Activated CD4-positive, alpha-beta T cell treated with anti-CD3 and anti-CD28 coated beads for 36 hours (primary cell): ENCODE measurements at places on chromosomes 3 and 15.

DNA sequence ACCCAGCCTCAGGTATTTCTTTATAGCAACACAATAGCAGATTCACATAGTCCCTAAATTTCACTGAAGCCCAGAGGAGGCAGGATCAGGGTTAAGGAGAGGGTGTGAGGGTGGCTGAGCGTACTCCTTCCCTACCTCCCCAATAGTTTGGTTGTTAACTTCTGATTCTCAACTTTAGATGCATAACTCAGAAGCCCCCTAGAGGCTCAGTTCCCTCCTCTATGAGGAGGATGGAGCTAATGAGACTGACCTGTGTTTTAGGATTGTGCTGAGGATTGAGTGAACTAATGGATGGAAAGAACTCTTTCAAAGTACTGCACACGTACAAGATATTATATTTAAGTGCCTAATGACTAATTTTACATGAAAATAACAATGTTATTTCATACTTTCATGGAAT lies 249.3 kb upstream of the SOX14 start:
- no peak for DNase-seq
- no peaks in the 10 kb centered on the region for H3K4me1 ChIP-seq
- H3K4me3 ChIP-seq = no peak overlapping the region
- no peaks in the 10 kb centered on the region for H3K27me3 ChIP-seq
- no peaks in the 10 kb centered on the region for H3K36me3 ChIP-seq

- DNase-seq = no peak
- H3K27me3 ChIP-seq = peaks cover 11% of the 10 kb centered on the region
- H3K4me1 ChIP-seq = peaks cover 12% of the 10 kb centered on the region
- no peak overlapping the region for H3K27ac ChIP-seq
Measured at GRCh38 chr3:186004671-186005070, 66.9 kb upstream of the TRA2B start.

GRCh38 chr3:24344784-24345439 lies 149.7 kb downstream of the THRB start:
- DNase-seq = no peak
- H3K36me3 ChIP-seq = no peaks in the 10 kb centered on the region

DNA sequence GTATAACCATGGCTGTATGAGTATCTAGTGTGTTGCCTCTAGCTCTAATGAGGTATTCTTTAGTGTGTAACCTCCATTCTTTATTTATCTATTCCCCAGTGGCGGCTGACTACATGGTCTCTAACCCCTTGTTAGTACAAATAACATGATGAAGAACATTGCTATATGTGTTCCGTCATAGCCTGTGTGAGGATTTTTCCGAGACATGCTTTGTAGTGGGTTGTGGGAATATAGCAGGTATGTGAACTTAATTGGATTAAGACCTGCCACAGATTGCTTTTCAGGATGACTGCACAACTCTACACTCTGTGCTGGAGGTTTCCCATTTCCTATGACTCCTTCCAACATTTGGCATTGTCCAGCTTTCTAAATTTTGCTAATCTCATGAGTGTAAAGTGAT lies 563.4 kb downstream of the ROBO1 start:
- no peak for DNase-seq

GRCh38 chr15:62758126-62758951 lies 284.2 kb upstream of the TPM1 start:
- no peak overlapping the region for H3K4me3 ChIP-seq
- H3K27ac ChIP-seq = no peak overlapping the region
- H3K36me3 ChIP-seq = no peaks in the 10 kb centered on the region
- H3K4me1 ChIP-seq = no peaks in the 10 kb centered on the region
- no peaks in the 10 kb centered on the region for H3K27me3 ChIP-seq

DNA sequence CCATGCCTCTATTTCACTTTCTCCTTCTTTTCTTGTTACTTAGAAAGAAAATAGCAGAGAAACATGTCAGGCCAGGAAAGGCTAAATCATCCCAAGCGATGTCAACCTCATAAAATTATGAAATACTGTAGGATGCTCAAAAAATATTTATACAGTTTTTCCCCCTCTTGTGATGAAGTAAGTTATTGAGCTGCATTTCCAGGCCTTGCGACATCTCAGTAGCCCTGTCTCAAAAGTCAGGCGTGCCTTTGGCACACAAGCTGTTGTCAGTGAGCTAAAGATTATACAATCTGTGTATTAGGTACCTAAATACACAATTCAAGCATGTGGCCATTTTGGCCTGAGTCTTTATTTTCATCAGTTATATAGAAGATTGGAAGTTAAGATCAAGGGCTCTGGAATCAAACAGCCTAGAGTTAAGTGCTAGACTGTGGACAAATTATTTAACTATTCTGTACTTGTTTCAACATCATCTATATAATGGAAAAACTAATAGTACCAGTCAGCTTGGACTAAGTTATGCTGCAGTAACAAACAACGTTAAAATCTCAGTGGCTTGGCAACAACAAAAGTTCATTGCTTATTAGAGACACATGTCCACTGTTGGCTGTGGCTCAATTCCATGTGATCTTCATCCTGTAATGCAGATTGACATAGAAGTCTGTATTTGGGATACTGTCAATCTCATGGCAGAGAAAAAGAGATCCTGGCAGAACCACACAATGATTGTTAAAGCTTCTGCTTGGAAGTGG lies 406.4 kb upstream of the PROK2 start:
- no peak for DNase-seq
- no peaks in the 10 kb centered on the region for H3K27me3 ChIP-seq
- peaks cover 11% of the 10 kb centered on the region for H3K4me1 ChIP-seq
- no peaks in the 10 kb centered on the region for H3K36me3 ChIP-seq

GRCh38 chr3:195757827-195758226 lies 37.0 kb downstream of the MUC20 start:
- H3K36me3 ChIP-seq = no peaks in the 10 kb centered on the region
- no peak overlapping the region for H3K27ac ChIP-seq
- no peak overlapping the region for H3K4me3 ChIP-seq
- DNase-seq = no peak

- no peak overlapping the region for H3K27ac ChIP-seq
- DNase-seq = no peak
- H3K4me1 ChIP-seq = peaks cover 68% of the 10 kb centered on the region
- H3K27me3 ChIP-seq = no peaks in the 10 kb centered on the region
- H3K4me3 ChIP-seq = no peak overlapping the region
Measured at GRCh38 chr3:72346526-72346926, 501.7 kb downstream of the SHQ1 start.

DNA sequence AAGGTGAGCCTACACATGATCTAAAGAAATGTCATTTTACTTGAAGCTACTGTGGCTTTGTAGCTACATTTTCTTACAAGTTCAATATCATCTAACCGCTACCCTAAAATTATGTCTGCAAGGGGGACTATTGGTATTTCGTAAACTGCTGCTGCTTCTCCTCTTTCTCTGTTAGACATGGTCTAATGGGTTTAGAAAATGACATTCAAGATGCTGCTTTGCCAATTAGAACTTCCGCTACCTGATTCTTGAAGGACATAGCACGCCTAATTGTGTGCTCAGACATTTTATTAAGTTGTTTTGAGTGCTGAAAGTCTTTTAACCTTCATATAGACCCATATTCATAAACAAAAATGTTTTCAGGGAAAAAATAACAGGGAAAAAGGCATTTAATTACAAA lies 283.7 kb upstream of the ICE2 start:
- H3K4me1 ChIP-seq = peaks cover 42% of the 10 kb centered on the region
- H3K27me3 ChIP-seq = no peaks in the 10 kb centered on the region
- H3K4me3 ChIP-seq = no peak overlapping the region
- no peak overlapping the region for H3K27ac ChIP-seq

GRCh38 chr3:34650131-34650530 lies 851.7 kb downstream of the PDCD6IP start:
- no peak overlapping the region for H3K27ac ChIP-seq
- no peak for DNase-seq
- no peaks in the 10 kb centered on the region for H3K4me1 ChIP-seq
- H3K36me3 ChIP-seq = no peaks in the 10 kb centered on the region
- no peak overlapping the region for H3K4me3 ChIP-seq

- H3K36me3 ChIP-seq = no peaks in the 10 kb centered on the region
- H3K27me3 ChIP-seq = no peaks in the 10 kb centered on the region
- no peak overlapping the region for H3K4me3 ChIP-seq
- H3K27ac ChIP-seq = no peak overlapping the region
Measured at GRCh38 chr3:53027254-53027844, 18.5 kb downstream of the SFMBT1 start.

DNA sequence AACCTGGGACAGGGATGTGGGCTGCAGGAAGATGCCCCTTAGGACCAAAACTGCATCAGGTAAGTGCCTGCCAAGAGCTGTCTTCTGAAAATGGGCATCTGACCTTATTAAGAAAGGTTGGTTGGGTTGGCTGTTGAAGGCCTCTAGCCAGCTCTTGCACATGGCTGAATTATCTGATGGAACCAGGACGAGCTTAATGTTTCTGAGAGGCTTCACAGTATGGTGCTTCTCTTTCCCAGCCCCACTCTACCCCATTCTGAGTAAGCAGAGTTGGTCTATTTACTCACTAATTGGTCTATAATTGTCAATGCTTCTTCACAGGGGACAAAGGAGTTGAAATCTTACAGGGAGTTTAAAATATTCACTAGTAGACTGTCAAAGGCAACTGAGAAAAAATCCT lies 48.4 kb downstream of the DTWD1 start:
- H3K4me1 ChIP-seq = no peaks in the 10 kb centered on the region
- H3K4me3 ChIP-seq = no peak overlapping the region
- no peak overlapping the region for H3K27ac ChIP-seq
- DNase-seq = no peak
